HS-27A (cell line): ENCODE measurements at places on chromosomes 5 and 9.

GRCh38 chr5:171415115-171415730 is 4.2 kb upstream of the FGF18 start:
- no peak for DNase-seq

DNA sequence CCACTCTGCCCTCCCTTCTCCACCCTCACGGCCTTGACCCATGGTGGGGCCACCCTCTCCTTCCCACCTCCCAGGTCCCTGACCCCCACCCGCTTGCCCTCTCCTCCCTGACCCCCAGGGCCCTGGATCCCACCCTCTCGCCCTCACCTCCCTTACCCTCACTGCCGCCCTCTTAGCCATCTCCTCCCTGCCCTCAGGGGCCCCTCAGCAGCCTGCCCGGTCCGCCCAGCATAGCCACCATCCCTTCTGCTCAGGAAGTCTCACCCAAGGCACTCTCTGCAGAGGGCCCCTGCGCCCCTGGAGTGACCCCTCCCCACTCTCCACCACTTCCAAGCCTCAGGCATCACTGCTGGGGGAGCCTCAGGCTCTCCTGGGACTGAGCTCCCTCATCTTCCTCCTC is 66.3 kb downstream of the MRPL36 start:
- DNase-seq, result no peak

- peak; percentile 11 for DNase-seq
Observed at GRCh38 chr5:89034588-89034987, 151.6 kb upstream of the MEF2C start.

GRCh38 chr9:69317081-69317480 is 7.9 kb upstream of the ENTREP1 start:
- DNase-seq, result no peak

DNA sequence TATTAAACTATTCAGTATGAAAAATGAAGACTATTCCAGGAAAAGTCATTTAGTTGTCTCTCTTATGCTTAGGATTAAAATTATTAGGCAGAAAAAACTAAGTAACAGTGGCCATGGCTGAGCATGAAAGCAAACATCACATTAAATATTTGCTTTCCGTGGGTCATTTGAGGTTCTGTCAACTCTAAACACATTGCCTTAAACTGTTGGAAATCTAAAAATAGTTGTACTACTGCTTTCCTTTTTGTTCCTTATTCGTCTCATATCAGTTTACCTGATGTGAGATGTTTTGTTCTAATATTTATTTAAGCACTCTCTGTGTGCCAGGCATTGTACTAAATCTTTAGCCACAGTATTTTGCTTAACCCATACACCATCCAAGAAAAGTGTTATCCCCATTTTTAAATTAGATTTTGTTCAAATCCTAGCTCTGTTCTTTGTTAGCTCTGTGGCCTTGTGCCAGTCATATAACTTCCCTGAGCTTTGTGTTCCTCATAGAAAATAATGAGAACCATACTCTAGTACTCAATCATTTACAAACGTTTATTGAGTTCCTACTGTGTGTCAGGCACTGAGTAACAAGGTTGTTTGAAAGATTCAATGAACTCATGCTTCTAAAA is 18.7 kb upstream of the ZNF608 start:
- DNase-seq, result no peak

DNA sequence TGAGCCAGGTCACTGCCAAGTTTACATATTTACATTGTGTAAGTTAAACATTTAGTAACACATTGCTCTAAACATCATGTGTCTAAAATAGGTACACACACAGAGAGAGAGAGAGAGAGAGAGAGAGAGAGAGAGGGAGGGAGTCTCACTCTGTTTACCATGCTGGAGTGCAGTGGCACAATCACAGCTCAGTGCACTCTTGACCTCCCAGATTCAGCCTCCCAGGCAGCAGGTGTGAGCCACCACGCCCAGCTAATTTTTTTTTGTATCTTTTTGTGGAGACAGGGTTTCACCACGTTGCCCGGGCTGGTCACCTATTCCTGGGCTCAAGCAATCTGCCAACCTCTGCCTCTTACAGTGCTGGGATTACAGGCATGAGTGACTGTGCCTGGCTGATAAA is 1045.3 kb downstream of the TLE1 start:
- no peak for DNase-seq

DNA sequence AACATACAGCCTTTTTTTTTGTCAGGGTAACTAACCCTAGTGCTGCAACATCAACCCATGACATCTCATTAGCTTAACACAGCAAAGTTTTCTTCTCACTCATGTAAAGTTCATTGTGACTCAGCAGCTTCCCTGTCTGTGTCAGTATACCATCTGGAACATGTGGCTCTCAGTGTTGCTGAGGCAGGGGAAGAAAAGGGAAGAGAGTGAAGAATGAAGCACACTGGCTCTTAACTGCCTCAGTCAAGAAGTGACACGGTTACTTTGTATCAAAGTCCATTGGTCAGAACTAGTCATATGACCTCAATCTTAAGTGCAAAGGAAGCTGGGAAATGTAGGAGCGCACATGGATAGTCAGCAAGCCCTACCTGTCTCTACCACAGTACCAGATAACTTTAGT is 185.0 kb upstream of the ELL2 start:
- no peak for DNase-seq

GRCh38 chr9:137520614-137521404 is 29.4 kb downstream of the PNPLA7 start:
- no peak for DNase-seq

GRCh38 chr9:237858-238345 is 23.2 kb downstream of the DOCK8 start:
- DNase-seq, result no peak

- no peak for DNase-seq
Observed at GRCh38 chr9:101376111-101376848, 8.5 kb downstream of the BAAT start.

DNA sequence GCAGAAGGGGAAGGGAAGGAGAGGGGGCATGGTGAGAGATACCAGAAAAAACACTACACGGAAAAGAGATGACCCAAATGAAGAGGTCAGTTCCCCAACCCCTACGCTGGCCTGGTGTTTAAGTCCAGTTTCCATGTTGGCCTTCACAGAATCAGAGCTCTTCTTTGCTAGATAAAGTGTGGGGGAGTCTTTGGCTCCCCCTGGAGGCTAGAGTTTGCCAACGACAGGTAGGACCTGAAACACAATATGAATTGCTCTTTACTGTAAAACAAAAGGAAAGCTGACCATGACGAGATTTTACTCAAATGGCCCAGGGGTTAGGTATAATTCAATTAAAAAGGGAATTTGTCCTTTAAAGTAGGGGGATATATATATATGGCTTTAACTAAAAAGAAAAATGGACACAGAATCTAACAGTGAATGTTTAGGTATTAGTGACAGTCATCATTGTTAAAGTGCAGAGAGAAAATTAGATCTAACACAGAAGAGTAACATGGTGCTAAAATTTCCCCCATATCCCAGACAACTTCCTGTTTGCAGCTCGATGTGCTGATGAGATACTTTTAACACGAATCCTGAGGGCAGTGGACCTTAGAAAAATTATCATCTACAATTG is 92.0 kb downstream of the SV2C start:
- DNase-seq, result no peak

DNA sequence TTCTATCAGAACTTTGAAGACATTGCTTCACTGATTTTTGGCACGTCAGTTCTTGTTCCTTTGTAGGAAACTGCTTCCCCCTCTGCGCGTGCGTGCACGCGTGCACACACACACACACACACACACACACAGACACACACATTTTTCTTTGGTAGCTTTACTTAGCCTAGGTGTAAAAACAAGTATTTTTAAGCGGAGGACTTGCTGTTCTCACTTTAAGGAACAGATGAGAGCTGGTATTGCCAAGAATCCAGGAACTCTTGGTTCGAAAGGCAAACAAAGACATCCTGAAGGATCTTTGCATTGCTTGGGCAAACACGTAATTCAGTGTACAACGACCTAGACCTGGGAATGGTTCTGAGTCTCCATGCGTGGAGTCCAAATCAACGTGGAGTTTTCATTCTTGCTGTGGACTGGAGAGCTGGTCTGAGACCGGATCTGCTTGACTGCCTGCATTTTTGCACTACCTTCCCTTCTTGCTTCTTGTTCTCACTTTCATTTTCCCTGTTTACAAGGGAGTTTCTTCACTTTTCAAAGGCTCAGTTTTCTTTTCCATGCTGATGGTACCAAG is 8.2 kb downstream of the TMEM268 start:
- DNase-seq, result no peak

DNA sequence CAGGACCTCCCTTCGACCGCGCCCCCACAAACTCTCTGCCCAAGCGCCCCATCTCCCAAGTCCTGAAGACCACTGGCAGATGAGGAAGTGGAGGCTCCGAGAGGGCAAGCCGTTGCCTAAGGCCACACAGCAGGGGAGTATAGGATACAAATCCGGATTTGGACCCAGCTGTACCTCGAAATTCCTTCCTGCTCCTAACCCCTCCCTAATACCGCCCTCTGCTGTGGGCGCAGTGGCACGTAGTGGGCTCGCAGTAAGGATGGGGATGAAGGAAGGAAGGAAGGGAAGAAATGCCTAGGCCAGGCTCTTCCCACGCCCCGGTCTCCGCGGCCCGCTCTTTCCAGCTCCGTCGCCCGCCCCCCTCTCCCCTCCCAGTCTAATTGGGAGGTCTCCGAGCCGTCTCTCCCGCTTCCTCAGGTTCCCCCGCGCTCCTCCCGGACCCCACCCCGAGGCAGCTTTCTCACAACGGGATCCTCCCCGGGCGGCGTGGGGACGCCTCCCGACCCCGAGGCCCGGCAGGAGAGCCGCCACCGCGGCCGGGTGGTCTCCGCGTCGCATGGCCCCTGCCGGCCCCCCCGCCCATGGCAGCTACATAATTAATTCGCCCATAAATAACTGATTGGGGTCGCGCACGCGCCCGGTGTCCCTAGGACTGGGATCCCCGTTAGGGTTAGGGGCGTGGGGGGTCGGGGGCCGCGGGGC is 138.9 kb downstream of the C9orf50 start:
- no peak for DNase-seq

- DNase-seq, result no peak
Observed at GRCh38 chr5:43043400-43043756, 3.3 kb upstream of the ANXA2R start.

DNA sequence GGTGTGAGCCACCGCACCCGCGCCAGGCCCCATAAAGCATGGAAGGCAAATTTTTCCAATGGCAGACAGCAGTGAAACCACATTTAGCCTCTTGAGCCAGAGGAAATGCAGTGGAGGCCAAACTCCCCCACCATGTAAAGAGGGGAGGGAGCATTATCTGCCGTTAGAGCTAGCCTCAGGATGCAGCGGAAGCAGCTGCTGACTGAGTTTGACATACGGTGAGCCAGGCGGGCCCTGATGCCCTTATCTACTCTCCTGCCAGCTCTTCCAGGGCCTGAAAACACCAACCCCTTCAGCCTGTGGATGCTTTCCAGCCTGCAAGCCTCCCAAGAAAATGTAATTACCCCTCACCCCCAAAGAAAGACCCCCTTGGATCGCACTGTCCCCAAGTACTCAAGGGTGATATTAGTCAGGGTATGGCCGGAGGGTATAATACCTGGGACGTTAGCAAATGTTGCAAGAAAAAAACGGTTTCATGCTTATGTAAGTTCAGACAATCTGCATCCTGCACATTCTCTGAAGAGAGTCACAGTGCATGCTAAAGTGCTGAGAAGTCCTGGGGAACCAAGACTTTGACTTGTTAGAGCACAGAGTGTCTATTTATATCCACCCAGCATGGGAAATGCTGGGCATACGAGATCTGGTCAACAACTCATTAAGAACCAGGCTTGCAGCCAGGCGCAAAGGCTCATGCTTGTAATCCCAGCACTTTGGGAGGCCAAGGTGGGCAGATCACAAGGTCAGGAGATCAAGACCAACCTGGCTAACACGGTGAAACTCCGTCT is 11.3 kb upstream of the GGTA1 start:
- DNase-seq, result no peak

- DNase-seq, result no peak
Observed at GRCh38 chr9:112006361-112007020, 109.9 kb downstream of the UGCG start.

GRCh38 chr9:126472198-126472947 is 141.4 kb upstream of the LMX1B start:
- no peak for DNase-seq

GRCh38 chr5:138536665-138537315 is 6.2 kb downstream of the ETF1 start:
- DNase-seq, result no peak

DNA sequence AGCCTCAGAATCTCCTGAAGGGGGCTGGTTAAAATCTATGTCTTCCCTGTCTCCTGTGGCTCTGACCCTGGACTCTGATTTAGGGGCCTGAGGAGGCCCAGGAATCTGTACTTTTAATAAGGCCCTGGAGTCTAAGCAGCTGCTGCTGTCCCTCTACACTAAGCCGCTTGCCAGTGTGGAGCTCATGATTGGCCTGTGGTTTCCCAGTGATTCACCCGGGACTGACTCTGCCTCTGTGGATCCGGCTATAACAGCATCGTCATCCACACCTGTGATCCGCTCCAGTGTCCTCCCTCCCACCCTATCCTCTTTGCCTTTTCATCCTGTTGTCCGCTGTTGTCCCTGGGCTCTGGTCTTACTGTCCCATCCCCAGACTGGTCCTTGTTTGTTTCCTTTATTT is 3.7 kb downstream of the SLC31A2 start:
- no peak for DNase-seq

DNA sequence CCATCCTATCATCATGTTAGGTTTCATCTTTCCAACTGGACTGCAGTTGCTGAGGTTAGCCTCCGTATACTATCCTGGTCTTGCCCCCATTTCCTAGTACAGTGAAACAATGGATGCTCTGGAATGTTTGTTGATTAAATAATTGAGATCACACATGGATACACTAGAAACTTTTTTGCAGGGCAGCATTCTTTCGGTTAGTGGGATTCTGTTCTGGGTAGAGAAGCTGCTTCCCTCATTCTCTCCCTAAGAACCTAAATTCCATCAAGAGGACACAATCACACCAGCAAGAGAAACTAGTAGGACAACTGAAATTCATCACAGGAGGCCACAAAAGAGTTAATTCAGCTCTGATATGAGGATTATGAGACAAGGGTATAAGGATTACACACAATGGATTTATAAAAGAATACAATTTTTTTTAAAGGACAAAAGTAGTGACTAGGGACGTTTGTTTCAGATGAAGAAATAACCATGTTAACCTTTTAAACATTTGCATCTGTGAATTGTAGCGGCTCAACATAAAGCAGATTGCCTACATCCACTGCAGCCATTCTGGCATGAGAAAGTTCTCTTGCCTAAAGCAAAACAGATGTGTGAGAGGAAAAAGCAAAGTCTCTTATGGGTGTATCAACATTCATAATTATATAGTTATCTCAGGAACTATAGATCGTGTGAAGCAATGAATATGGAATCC is 162.7 kb upstream of the LHFPL2 start:
- no peak for DNase-seq

- DNase-seq, result no peak
Observed at GRCh38 chr5:159911349-159911748, 4.9 kb upstream of the ADRA1B start.

GRCh38 chr5:143023411-143024096 is 253.4 kb downstream of the ARHGAP26 start:
- no peak for DNase-seq

GRCh38 chr9:138024831-138025291 is 147.3 kb downstream of the CACNA1B start:
- DNase-seq, result no peak

GRCh38 chr5:170389550-170389892 is 354 bp upstream of the KCNMB1 start:
- no peak for DNase-seq
